ENCODE measurements at places on chromosomes 2 and 18.
A peak's percentile ranks its signal among the peaks of the same experiment; 100 is the strongest.

DNA sequence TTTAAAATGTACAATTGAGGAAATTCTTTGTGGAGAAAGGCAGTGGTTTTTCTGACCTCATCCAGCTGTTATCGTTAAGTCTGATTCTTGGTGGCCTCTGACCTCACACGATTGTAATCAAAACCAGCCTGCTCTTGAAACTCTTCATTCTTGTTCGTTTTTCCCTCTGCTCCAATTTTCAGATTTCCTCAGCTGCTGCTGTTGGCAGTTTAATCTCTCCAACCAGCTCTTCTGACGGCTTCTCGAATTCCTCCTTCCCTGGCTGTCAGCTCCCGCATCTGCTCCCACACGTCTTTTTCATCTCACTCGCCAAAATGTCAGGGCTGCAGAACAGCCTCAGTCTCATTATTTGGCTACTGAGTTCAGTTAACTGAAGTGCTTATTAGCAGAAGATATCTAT lies 136.1 kb downstream of the DCDC2C start:
- no peak for DNase-seq
- H3K27me3 ChIP-seq: peaks cover 7% of the 10 kb centered on the region
- no peak overlapping the region for H3K27ac ChIP-seq
- no peak overlapping the region for H3K4me3 ChIP-seq
- H3K4me1 ChIP-seq: no peaks in the 10 kb centered on the region

GRCh38 chr2:11416186-11416585 lies 49.8 kb downstream of the E2F6 start:
- H3K27ac ChIP-seq: no peak overlapping the region
- no peak for DNase-seq
- H3K27me3 ChIP-seq: peaks cover 13% of the 10 kb centered on the region

- peaks cover 4% of the 10 kb centered on the region for H3K36me3 ChIP-seq
- no peak overlapping the region for H3K4me3 ChIP-seq
- DNase-seq: no peak
- no peaks in the 10 kb centered on the region for H3K27me3 ChIP-seq
- peaks cover 30% of the 10 kb centered on the region for H3K4me1 ChIP-seq
Measured at GRCh38 chr2:47456851-47457250, 53.9 kb downstream of the MSH2 start.

GRCh38 chr2:20575935-20576597 lies 74.8 kb downstream of the HS1BP3 start:
- DNase-seq: no peak
- no peaks in the 10 kb centered on the region for H3K36me3 ChIP-seq
- no peaks in the 10 kb centered on the region for H3K27me3 ChIP-seq
- H3K4me1 ChIP-seq: peaks cover 15% of the 10 kb centered on the region
- peak overlapping the region; percentile 84 for H3K27ac ChIP-seq

DNA sequence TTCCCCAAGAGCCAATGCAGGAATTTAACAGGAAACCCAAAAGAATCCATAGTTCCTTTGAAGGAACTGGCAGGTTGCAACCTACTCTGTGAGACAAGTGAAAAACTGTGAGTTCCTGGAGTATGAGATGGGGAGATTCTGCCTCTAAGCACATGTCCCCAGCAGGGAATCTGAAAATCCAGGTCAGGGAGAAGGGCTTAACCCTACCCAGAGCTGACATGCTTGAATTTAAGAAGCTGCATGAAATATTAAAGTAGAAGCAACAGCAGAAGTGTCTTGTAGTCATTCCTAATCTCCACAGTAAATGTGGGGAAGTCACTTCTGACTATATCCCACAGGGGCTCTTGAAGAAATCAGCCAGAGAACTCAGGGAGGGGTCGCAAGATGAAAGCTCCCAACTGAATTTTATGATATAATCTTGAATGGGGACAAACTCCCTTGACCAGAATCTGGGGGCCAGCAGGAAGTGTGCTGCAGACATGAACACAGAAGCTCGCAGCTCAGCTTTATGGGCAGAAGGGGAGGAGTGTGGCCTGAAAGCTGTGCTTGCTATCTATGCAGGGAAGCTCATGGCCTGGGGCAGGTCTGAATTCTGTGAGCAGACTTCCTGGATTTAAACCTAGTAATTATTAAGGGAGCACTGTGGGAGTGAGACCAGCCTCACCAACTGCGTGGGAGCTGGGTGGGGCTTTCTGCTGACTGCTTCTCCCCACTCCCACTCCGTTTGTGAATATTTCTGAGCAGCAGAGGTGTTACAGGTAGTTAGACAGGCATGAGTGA lies 184.1 kb upstream of the KYNU start:
- H3K27ac ChIP-seq: no peak overlapping the region
- H3K4me1 ChIP-seq: no peaks in the 10 kb centered on the region
- H3K27me3 ChIP-seq: no peaks in the 10 kb centered on the region
- H3K4me3 ChIP-seq: no peak overlapping the region
- no peaks in the 10 kb centered on the region for H3K36me3 ChIP-seq

DNA sequence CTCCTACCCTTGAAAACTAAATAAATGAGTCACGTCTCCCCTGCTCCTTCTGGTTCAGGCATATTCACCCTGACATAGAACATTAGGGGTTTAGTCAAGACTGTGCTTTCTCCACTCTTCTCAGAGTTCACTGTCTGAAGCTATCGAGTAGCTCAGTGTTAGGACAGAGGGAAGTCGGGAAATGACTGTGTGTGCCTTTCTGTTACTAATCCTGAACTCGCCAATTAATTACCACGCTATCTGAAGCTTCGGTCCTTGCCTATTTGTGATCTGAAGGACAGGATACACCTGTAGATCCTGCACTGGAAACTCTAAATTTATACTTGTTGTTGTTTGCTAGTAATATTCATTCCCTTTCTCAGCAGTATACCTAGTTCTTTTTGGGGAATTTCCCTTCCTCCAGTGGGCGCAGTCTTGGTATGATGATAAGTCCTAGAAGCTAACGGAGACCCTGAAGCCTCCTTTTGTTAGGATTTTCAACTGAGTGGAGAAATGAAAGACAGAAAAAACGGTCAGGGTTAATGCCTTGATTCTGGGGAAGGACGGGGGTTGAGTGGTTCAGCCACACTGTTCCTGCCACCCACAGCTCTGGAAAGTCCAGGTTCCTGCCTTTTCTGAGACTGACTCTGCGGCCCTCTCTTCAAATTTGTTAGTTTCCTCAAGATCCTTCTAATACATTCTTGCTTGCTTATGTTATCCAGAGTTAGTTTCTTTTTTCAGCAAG lies 218.0 kb downstream of the DLGAP1 start:
- DNase-seq: no peak
- no peaks in the 10 kb centered on the region for H3K36me3 ChIP-seq
- no peak overlapping the region for H3K4me3 ChIP-seq

- no peaks in the 10 kb centered on the region for H3K36me3 ChIP-seq
- H3K4me1 ChIP-seq: no peaks in the 10 kb centered on the region
- no peaks in the 10 kb centered on the region for H3K27me3 ChIP-seq
- DNase-seq: no peak
- no peak overlapping the region for H3K4me3 ChIP-seq
Measured at GRCh38 chr2:188734691-188735090, 239.5 kb upstream of the COL3A1 start.

DNA sequence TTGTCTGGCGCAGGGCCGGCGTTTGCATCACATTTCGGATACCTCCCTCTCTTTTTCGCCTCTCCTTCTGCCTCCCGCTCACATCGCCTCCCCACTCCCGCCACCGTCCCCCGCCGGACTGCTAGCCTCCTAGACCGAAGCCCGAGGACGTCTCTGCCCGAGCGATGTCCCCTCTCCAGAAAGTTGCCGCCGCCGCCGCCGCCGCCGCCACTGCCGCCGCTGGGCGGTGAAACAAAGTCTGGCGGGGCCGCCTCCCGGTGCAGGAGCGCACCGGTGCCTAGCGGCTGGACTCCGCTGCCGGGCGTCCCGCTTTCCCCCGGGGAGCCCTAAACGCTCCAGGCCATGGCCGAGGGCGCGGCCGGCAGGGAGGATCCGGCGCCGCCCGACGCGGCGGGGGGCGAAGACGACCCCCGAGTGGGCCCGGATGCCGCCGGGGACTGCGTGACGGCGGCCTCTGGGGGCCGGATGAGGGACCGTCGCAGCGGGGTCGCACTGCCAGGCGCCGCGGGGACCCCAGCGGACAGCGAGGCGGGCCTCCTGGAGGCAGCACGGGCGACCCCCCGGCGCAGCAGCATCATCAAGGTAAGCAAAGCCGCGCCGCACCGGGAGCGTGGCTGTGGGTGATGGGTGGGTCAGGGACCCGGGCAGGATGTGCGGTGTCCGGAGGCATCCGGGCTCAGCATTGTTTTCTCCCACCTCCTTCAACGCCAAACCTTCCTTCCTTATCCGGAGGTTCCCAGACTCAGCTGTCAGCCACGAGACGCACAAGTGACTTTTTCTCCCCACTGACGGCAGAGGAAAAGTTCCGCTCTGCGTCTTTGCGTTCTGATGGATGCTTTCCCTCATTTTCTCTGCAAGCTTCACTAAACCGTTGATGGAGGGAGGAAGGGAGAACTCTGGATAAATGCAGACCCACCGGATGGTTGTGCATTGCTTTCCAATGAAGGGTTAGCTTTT lies 643 bp downstream of the PLCL1 start:
- H3K36me3 ChIP-seq: no peaks in the 10 kb centered on the region
- H3K4me1 ChIP-seq: peaks cover 61% of the 10 kb centered on the region
- peak overlapping the region; percentile 97 for H3K4me3 ChIP-seq
- peak; percentile 20 for DNase-seq
- peak overlapping the region; percentile 93 for H3K27ac ChIP-seq
- H3K27me3 ChIP-seq: no peaks in the 10 kb centered on the region

- H3K27ac ChIP-seq: no peak overlapping the region
- H3K36me3 ChIP-seq: peaks cover 13% of the 10 kb centered on the region
- peaks cover 43% of the 10 kb centered on the region for H3K4me1 ChIP-seq
- H3K27me3 ChIP-seq: no peaks in the 10 kb centered on the region
Measured at GRCh38 chr2:74070991-74071390, 76.7 kb downstream of the BOLA3 start.

DNA sequence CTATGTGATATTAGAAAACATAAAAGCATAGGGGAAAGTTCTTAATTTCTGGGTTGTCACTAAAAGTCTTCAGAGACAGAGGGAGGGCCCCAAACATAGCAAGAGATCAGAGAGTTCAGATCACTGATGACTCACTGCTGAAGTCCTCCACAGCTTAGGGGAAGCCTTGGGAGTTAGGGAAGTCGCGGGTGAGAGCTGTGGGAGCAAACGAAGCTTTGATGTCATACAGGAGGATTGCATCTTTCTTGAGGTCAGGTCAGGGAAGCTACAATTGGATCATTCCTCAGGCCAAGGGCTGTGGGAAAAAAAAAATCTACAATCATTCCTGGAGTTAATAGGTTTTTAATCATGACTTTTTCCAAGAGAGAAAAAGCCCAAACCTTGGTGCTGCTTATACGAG lies 96.2 kb downstream of the COPS8 start:
- H3K27ac ChIP-seq: no peak overlapping the region
- H3K27me3 ChIP-seq: peaks cover 34% of the 10 kb centered on the region
- no peak for DNase-seq
- no peaks in the 10 kb centered on the region for H3K4me1 ChIP-seq
- no peak overlapping the region for H3K4me3 ChIP-seq

DNA sequence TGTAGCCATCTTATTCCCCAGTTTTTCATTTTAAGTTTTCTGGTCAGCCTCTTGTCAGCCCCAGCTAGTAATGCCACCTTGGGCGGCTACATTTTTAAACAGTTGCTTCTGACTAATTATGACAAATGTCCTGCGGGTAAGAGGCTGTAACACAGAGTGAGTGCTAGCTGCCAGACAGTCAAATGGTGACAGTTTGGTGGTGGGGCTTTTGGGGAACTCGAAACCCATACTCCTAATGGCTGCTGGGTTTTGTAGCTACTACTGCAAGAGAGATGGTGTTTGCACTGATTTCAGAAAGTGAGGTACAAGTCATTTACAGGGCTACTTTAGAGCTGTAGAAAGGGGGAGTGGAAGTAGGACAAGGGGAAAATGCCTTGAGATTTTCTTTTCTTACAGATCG lies 48.2 kb downstream of the ZCCHC2 start:
- no peaks in the 10 kb centered on the region for H3K4me1 ChIP-seq
- H3K36me3 ChIP-seq: peaks cover 10% of the 10 kb centered on the region

GRCh38 chr18:65352186-65352585 lies 398.6 kb upstream of the CDH7 start:
- no peak for DNase-seq
- H3K27me3 ChIP-seq: no peaks in the 10 kb centered on the region
- no peak overlapping the region for H3K27ac ChIP-seq
- H3K36me3 ChIP-seq: no peaks in the 10 kb centered on the region

DNA sequence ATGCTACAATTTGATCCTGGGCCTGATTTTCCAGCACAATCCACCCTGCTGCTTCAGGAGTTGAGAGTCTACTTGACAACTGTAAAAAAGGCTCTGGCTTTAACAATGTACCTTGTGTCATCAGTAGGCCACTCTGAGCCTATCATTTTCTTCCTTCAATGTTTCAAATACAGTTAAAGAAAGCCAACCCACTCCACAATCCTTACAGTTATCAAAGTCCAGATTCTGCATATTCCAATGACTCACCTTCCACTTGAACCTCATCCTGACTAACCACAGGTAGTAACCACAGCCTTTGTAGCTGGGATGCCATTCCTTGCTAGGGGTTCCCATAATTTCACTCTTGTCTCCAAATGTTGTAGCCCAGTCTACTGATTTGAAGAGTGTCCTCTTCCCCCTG lies 35.5 kb upstream of the AQP4 start:
- H3K27ac ChIP-seq: no peak overlapping the region
- H3K4me3 ChIP-seq: no peak overlapping the region
- peaks cover 2% of the 10 kb centered on the region for H3K27me3 ChIP-seq
- no peaks in the 10 kb centered on the region for H3K4me1 ChIP-seq

DNA sequence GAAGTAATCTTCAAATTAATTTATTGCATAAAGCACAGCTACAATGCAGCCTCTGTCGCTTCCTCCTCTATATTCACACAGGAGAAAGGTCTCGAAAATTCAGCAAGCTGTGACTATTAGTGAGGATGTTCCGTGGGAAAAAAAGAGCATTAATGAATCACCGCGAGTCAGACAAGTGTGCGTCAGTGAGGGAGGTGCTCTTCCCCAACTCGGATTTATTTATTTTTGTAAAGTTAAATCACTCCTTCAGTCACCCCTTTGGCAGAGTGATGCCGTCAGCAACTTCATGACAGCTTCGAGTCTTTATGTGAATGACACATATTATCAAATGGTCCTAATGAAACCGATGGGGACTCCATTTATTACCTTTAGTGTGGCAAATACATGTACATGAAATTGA lies 648.9 kb upstream of the SALL3 start:
- no peaks in the 10 kb centered on the region for H3K36me3 ChIP-seq
- H3K4me1 ChIP-seq: no peaks in the 10 kb centered on the region
- no peak overlapping the region for H3K4me3 ChIP-seq
- H3K27ac ChIP-seq: no peak overlapping the region
- H3K27me3 ChIP-seq: peaks cover 19% of the 10 kb centered on the region

GRCh38 chr2:95275601-95276243 lies 1.5 kb downstream of the PROM2 start:
- DNase-seq: no peak
- peaks cover 1% of the 10 kb centered on the region for H3K27me3 ChIP-seq
- no peaks in the 10 kb centered on the region for H3K36me3 ChIP-seq

Data from naive thymus-derived CD8-positive, alpha-beta T cell (primary cell).